ENCODE measurements at places on chromosomes 4 and X.

- no peak for DNase-seq
Measured at GRCh38 chr4:10196191-10196590, 79.6 kb upstream of the WDR1 start.

- no peak for DNase-seq
Measured at GRCh38 chr4:168612450-168613135, 115.7 kb downstream of the PALLD start.

GRCh38 chrX:102832661-102833060, 104.4 kb upstream of the RAB40AL start:
- no peak for DNase-seq

DNA sequence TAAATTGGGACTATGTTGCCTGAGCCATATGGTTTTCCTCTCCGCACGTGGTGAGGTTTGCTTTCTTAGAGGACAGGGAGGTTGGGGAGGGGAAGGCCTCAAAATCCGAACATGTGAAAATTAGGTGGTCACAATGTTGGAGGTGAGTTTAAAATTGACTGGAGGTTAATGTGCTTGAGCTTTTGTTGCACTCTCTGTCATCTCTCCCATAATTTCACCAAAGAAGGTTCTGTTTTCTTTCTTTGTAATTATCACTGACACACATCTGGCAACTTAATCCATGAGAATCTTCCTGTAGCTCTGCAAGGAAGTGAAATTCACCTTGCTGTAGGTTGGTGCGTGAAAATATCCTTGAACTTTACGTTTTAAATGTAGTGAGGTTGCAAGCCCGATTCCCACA, 225.5 kb downstream of the PDGFC start:
- DNase-seq = no peak

Data from stimulated activated CD4-positive, alpha-beta T cell treated with anti-CD3 and anti-CD28 coated beads, TNF-alpha, amount 100 ng/mL, for 1 hour (primary cell).